Breast epithelium (tissue), 4 donors: ENCODE measurements at places on chromosomes 5 and 9. TPM values are rescaled to one million over a fixed set of nuclear protein-coding genes. Genes with fewer than 3 reads are reported as not detected.

The GARIN3 gene
- not detected for total RNA-seq

The TAF11L5 gene
- not detected for total RNA-seq

The PCDHAC2 gene
- 2.1 TPM for total RNA-seq

The CATSPER3 gene
- not detected for total RNA-seq

The CDH9 gene
- not detected for total RNA-seq

The SLC1A1 gene
- total RNA-seq: 13.1 TPM

The SVEP1 gene
- total RNA-seq: 158 TPM

The DHX29 gene
- total RNA-seq: 31.1 TPM

The AQP7 gene
- total RNA-seq: 29.3 TPM

The GALNT12 gene
- 6.6 TPM for total RNA-seq

The CEL gene
- 0.98 TPM for total RNA-seq

The CCNB1 gene
- total RNA-seq: 9.4 TPM

The PCDHA5 gene
- 0.16 TPM for total RNA-seq

The PFN3 gene
- total RNA-seq: not detected

The PIP5K1B gene
- 11.1 TPM for total RNA-seq

The PCDHA7 gene
- 1.3 TPM for total RNA-seq

The IL9 gene
- not detected for total RNA-seq

The PAX5 gene
- not detected for total RNA-seq

The HTR4 gene
- total RNA-seq: not detected

The DOCK8 gene
- 34.1 TPM for total RNA-seq

The CDX1 gene
- not detected for total RNA-seq

The STK32A gene
- 2.0 TPM for total RNA-seq

The BASP1 gene
- 19.9 TPM for total RNA-seq

The CCDC192 gene
- total RNA-seq: not detected

The SEMA4D gene
- 24.6 TPM for total RNA-seq

The TICAM2 gene
- total RNA-seq: 1.6 TPM

The LMX1B gene
- 9.2 TPM for total RNA-seq

The TNFSF15 gene
- total RNA-seq: 0.16 TPM

The RAD1 gene
- total RNA-seq: 18.7 TPM

The ZFP62 gene
- total RNA-seq: 49.6 TPM

The GBGT1 gene
- total RNA-seq: 15.0 TPM

The TAF11L10 gene
- not detected for total RNA-seq

The IFNA2 gene
- total RNA-seq: not detected

The OR1J2 gene
- total RNA-seq: not detected

The MED22 gene
- total RNA-seq: 32.2 TPM

The RAB24 gene
- 21.4 TPM for total RNA-seq

The NKD2 gene
- 16.7 TPM for total RNA-seq

The GNA14 gene
- 2.9 TPM for total RNA-seq

The C9orf153 gene
- total RNA-seq: 0.66 TPM

The PTGER4 gene
- 20.5 TPM for total RNA-seq

The ADRB2 gene
- 41.3 TPM for total RNA-seq

The ALDH7A1 gene
- total RNA-seq: 38.7 TPM

The ROR2 gene
- total RNA-seq: 10.2 TPM

The UGT3A2 gene
- not detected for total RNA-seq

The REXO4 gene
- total RNA-seq: 14.2 TPM

The EIF4E1B gene
- 1.6 TPM for total RNA-seq

The ADAMTS2 gene
- total RNA-seq: 51.8 TPM

The PRR16 gene
- total RNA-seq: 1.2 TPM
